Stimulated activated CD4-positive, alpha-beta T cell treated with anti-CD3 and anti-CD28 coated beads, Interleukin-4, amount 100 ng/mL, for 48 hours (primary cell): ENCODE measurements at places on chromosomes 6 and 20.

- DNase-seq: no peak
Observed at GRCh38 chr20:56014151-56014550, 8.8 kb upstream of the CBLN4 start.

- DNase-seq: no peak
Observed at GRCh38 chr6:165844232-165844631, 181.2 kb upstream of the PDE10A start.

GRCh38 chr20:49483696-49484123 is 1.2 kb upstream of the KCNB1 start:
- DNase-seq: no peak

DNA sequence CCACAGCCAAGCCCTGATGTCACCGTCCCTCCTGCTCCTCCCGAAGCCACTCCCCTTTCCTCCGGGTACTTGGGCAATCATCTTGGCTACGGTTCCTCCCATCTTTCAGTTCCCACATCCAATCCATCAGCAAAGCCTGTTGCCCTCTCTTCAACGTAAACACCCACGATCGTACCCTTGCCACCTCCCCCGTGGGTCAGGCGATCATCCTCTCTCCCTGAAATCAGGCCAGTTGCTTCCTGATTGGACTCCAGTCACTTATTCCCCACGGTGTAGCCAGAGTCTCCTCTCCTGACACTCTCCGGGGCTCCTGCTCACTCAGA is 44.5 kb downstream of the SULF2 start:
- no peak for DNase-seq

- DNase-seq: no peak
Observed at GRCh38 chr6:109718991-109719390, 27.9 kb downstream of the FIG4 start.

- no peak for DNase-seq
Observed at GRCh38 chr6:45864651-45865050, 151.0 kb downstream of the CLIC5 start.

DNA sequence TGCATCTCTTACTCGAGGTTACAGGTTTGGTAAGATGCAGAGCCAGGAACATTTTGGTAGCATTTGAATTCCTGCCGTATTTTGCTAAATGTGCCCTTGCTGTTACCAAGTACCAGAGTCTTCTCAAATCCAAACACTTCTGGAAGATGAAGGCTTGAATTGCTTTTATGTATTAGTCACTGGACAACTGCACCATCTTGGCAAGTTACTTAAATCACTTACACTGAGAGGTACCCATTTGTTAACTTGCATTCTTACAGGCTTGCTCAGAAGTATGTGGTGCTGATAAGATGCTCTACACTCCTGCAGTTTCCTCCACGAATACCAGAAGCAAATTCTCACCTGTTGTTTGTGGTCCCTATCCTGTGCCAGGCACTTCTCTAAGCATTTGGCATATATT is 12.7 kb downstream of the IL22RA2 start:
- no peak for DNase-seq

DNA sequence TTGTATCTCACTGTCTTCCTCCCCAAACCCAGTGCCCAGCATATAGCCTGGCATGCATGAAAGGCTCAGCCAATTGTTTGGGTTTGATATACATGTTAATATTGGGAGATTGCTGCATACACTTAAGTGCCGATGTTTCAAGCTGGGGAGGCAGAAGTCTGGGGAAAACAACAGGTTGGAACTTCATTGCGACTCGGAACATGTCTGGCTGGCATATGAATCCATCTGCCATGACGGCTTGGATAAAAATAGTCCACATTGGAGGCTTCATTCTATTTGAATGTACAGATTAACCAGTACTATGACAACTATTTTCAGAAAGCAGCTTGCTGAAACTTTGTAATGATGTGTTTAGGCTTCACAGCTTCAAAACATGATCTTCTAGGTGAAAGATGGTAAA is 261.0 kb downstream of the CDH26 start:
- DNase-seq: no peak

- DNase-seq: no peak
Observed at GRCh38 chr6:64482631-64483030, 847.0 kb downstream of the PHF3 start.

DNA sequence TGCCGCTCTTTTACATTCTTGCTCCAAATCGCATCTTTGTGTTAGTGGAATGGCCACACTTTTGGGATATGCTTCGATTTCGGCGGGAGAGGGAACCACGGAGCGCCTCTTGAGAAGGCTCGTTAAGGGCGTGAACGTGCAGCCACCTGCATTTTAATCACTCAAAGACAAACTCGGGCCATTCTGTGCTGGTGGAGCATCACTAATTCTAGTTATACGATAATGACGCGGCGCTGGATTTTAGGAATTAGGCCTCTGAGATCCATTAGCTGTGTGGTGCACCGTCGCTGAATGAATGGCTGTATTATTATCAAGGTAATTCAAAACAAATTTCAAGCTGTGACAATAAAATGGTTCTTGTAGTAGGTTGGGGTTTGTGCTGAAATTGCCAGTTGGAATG is 305.6 kb downstream of the CDH4 start:
- DNase-seq: no peak

DNA sequence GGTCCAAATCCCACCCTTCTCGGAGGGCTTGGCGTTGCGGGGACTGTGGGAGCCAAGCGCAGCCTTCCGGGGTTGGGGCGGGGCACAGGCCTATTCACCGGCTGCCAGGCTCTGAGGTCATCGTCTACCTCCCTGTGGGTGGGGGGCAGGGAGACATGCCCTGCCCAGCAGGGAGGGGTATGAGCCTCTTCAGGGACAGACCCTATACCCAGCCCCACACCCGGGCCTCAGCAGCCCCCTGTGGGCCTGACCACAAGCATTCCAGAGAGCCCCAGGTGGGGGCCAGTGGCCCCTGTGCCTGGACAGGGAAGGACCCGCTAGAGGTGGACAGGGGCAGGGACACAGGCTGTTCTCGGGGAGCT is 11.6 kb downstream of the LAMA5 start:
- no peak for DNase-seq

DNA sequence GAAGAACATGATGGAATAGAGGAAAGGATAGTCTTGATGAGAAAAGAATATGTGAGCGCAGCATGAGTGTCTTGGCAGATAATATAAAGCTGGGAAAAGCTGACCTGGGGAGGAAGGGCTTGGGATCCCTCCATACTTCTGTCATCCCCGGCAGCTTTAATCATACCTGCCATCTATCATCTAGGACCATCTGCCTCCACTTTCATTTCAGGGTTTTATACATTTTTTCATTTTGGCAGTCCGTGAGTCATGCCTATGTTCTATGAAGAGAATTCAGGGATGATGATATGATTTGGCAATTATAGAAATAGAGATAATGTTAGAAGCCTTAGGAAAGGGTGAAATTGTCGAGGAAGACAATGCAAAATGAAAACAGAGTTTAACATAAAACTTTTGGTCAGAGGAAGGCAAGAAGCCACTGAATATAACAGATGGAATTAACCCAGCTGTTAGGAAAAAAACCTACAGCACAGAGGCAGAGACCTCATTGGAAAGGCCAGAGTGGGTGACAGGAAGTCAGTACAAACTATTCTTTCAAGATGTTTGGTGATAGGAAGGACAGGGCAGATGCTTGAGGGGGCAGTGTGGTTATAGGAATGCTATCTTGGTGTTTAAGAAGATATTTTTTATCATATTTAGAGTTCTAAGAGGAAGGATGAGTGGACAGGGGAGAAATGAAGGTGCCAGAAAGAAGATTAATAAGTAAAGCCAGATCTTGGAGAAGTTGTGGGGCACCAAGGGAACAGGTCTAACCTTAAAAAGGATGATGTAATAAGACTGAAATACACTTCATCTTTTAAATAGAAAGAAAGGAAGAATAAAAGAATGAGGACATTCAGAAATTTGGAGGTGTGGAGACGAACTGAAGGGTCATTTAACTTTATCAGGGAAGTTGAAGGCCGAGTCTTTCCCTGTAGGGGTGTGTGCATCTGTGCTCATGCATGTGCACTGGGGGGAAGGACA is 37.8 kb downstream of the MARCKS start:
- no peak for DNase-seq
